ENCODE measurements at places on chromosomes 5 and 9.

GRCh38 chr5:79628276-79628675, 16.0 kb downstream of the TENT2 start:
- DNase-seq = no peak

DNA sequence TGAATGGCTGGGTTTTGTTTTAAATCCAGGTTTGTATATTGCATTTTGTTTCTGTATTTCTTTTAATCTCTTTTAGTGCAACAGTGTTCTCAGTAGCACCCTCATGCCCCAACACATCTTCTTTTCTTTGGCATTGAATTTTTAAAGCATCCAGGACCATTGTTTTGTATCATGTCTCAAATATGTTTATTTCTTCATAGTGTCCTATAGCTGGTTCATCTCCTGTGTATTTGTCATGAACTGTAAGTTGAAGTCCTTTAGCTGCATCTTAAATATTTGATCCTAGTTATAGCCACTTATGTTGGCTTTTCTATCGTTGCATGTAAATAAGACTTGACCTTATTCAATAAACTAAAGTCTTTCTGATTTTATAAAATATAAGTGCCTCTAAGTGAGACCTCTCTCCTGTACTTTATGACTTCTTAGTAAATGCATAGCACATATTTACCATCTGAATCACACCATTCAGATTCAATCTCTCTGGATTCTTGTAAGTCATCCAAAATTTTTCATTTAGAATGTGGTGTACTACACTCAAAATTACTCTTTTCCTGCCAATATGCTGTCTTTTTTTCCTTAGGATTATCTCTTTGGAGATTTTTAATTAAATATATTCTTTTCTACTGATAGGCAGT, 21.0 kb upstream of the ERCC6L2 start:
- no peak for DNase-seq

DNA sequence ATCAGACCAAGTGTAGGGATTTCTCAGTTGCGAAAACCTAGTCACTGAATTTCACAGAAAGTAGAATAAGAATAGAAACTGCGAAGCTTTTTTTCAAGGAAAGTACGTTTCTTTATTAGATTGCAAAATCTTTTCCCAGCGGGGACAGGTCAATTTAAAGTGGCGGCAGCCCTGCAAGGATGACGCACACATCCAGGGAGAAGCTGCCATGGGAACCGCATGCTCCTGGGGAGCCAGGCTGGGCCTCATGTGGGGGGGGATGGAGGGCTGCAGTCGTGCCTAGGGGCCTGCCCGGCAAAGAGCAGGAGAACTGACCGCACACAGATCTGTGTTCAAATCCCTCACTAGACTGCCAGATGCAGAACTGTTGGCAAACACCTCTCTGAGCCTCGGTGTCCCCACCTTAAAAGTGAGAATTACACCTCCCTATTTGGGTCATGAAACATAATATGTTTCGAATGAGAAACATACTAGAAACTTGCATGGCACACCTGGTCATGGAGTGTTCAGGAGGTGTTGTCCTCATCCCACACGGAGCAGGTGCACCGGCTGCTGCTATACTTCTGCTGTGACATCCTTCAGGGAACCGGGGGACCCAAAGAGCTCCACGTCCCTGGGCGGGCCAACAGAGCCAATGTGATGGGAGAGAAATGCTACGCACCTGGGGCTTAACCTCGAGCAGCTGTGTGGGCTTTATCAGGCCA, 127.8 kb upstream of the PHYKPL start:
- no peak for DNase-seq

GRCh38 chr5:157464519-157465171, 4.6 kb downstream of the NIPAL4 start:
- no peak for DNase-seq

GRCh38 chr9:126162611-126163381, 163.8 kb upstream of the MVB12B start:
- no peak for DNase-seq

DNA sequence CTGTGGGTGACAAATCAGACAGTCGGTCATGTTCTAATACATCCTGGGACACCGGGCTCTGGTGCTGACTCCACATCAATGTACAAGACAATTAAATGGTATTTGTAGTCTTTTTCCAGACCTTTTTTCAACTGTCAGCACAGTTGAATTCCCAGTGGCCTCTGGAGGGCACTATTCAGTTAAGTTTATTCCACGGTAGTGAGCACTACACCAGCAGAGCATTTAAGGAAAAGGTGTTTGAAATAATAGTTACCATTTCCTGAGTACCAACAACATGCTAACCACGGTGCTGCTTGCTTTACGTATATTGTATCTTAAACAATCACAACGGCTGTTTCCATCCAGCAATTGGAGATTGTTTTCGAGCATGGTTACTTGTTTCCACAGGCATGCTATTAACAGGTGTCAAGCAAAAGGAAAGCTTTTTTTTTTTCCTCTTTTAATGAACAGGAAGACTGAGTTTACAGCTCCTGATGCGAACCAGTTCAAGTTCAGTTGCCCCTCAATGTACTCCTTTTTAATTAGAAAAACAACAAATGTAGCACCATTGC, 186.7 kb downstream of the PDZD2 start:
- peak; percentile 42 for DNase-seq

DNA sequence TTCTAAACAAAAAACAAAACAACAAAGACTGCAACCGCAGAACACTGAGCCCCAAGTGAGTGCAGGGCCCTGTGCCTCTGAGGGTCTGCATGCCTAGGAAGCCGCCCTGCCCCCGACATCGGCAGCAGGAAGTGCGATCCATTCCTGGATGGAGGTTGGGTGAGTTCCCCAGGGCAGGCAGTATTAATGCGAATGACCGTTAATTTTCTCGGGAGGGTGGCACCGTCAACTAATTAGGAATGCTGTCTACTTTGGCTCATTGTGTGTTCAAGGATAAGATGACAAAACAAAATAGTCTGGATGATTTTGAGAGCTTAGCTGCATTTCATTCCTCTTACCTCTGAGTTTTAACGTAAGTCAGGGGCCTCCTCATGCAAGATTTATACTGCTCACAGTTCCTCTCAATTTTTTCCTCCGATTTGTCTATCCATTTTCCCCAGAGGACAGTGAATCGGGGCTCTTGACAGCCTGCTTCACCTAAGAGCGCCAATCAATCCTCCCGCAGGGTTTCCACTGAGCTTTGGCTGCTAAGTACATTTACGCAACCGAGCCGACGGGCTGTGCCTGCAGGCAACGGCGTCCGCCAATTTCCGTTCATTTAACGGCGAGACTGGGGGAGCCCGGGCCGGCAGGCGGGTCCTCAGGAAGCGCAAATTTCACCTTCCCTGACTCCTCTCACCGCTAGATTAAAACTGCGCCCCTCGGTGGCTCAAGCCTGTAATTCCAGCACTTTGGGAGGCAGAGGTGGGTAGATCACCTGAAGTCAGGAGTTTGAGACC, 2.9 kb upstream of the NXNL2 start:
- DNase-seq = no peak

All from LNCaP clone FGC (cell line).